Central memory CD4-positive, alpha-beta T cell (primary cell): ENCODE measurements at places on chromosomes 5 and 9.

- DNase-seq: no peak
Observed at GRCh38 chr9:13705373-13705772, 425.9 kb upstream of the MPDZ start.

DNA sequence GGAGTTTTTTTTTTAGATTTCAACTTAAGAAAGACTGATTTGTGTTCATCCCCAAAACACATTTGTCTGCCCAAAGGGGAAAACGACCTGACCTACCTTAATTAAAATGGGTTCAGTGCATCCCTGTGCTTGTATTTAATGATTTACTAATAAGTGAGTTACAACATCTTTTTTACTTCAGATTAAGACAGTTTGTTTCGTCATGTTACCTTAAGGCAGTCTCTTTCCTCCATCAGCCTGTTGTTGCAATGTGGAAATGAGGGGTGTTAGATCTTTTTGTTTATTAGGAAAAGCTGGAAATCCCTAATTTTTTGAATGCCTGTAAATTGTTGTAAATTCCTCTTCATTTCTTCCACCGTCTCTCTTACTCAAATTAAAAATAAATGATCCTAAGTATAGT lies 177.5 kb downstream of the GDNF start:
- DNase-seq: no peak

DNA sequence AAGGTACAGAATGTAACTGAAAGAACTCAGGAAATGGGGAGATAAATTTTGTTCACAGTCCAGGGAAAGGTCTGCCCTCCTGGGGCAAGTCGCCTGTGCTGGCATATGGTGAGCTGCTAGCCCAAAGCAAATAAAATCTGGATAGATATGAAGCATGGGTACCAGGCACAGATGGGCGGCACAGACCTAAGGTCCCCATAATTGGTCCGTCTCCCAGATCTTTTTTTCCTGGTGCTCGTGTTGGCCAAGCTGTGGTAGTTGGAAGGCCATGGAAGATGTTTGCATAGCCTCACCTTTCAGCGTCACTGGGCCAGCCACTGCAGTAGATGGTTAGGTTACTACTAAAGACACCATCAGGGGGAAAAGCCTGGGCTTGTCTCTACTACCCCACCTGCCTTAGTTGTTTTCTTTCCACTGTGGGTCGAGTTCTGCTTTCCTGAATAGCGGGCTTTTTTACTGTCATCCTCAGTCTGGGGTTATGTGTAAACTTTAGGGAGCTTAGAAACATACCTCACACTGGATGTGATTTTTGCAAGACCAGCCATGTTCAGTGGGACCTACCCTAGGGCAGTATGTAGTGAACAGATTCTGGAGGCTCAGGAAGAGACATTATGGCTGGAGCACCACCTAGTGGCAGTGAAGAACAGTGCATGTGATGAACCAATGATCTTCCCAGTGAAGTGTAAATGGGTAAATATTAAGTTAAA lies 24.2 kb upstream of the GLRX start:
- DNase-seq: peak; percentile 62

- DNase-seq: no peak
Observed at GRCh38 chr5:12095808-12096281, 191.6 kb upstream of the CTNND2 start.

GRCh38 chr5:177312649-177313181 lies 1.0 kb upstream of the MXD3 start:
- no peak for DNase-seq

- DNase-seq: no peak
Observed at GRCh38 chr5:127645300-127645726, 3.6 kb upstream of the CTXN3 start.

DNA sequence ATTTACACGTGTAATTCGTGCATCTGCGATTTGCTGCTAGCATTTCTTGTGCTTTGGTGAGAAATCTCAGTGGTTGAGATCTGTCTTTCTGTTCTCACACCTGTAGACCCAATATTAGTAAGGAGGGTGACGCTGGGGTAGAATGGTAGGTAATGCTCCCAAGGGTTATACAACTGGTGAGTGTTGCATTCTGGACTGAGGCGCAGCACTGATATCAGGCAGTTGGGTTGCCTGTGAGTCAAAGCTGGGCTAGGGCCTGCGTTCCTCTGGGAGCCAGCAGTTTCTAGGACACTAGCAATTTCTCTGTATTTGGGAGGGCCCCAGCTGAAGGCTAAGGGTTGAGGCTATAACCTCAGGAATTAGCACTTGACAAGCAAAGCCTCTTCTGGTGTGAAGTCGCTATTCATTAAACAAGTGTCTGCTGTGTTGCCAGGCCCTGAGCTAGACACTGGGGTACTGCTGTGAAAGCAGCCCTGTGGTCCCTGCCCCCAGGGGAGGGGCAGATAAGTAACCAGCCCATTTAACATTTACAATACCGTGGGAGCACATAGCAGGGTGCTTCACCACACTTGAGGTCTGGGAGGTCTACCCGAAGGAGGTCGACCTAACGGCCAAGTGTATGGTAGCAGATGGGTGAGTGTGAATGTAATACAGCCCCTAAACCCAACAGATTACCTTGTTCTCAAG lies 28.7 kb downstream of the LARP1 start:
- DNase-seq: no peak

GRCh38 chr5:43305948-43306565 lies 7.2 kb downstream of the HMGCS1 start:
- DNase-seq: peak; percentile 45

DNA sequence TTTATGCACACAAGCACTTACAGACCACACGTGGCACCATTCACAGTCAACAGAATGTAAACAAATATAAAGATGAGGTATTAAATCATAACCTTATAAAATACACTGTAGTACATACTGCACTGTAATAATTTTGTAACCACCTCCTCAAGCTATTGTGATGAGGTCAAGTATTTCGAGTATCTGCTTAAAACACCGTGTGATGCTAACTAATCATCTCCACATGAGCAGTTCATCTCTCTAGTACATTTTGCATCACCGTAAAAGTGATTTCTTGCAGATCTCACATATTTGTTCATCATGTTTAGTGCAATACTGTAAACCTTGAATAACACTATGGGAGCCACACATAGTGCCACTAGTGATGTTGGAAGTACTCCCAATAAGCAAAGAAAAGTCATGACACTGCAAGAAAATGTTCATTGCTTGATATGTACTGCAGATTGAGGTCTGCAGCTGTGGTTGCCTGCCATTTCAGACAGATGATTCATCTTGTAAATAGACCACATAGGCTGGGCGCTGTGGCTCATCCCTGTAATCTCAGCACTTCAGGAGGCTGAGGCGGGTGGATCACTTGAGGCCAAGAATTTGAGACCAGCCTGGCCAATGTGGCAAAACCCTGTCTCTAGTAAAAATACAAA lies 44.3 kb downstream of the FOXB2 start:
- DNase-seq: no peak

- DNase-seq: no peak
Observed at GRCh38 chr5:7391215-7391614, 4.7 kb upstream of the ADCY2 start.

- DNase-seq: no peak
Observed at GRCh38 chr9:92770360-92770995, 5.8 kb upstream of the BICD2 start.

DNA sequence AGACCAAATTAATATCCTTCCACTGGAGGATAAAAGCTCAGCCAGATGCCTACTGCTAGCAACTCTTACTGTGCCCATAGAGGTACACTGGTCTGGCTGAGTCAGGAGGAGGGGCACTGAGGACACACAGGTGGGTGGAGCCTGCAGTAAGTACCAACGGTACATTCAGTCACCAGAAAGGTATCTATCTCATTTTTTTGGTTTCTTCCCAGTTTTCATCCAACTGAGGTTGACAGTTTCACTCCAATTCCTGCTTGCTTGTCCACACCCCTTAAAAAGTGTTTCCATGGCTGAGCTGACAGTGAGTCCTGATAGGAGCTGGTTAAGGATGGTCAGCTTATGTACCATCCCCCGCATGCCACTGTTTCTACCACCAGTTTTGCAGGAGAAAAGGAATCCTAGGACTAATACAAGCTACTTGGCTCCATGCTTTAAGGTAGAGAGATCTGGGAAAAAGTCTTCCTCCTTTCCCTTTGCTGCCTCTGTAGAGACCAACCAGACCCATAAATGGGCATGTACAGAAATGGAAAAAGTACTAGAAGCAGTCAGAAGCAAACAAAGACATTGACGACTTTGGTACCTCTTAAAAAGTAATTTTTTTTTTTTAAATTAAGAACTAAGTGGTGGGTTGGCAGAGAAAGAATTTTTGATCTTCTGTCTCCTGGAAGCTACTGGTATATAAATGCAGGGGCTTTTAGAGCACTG lies 3.2 kb downstream of the ELL2 start:
- DNase-seq: no peak

- DNase-seq: no peak
Observed at GRCh38 chr9:101536938-101537337, 3.3 kb downstream of the RNF20 start.

DNA sequence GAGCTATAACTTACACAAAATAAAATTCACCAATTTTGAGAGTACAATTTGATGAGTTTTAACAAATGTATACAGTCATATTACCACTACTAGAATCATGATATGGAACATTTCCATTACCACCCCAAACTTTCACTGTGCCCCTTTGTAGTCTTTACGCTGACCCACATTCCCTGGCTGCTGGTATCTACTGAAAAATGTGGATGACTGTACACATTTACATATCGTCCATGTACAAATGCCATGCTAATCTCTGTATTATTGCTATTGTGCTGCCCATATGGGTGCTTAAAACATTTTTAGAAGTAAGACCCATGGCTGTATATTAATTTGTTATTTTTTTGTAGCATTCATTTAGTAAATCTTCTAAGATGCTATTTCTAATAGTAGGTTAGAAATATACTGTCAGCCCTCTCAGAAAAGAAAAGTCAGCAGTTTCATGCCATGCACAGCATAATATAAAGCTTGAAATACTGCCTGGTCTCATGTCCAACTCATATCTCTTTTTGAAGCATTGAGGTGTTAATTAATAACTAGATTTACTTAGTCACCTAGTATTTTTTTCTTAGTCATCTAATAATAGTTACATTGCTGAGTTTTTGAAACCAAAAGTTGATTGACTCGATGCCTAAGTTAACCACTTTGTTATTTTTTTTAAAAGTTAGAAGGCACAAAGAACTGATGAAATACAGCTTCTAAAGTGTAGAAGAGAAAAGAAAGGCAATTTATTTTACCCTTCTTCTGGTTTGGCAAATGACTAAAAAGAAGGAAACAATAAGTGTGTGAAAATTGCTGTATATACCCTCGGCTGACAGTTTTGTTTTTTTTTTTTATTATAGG lies 188.3 kb upstream of the MEF2C start:
- DNase-seq: no peak

- DNase-seq: no peak
Observed at GRCh38 chr5:113182658-113183344, 206.2 kb downstream of the DCP2 start.

DNA sequence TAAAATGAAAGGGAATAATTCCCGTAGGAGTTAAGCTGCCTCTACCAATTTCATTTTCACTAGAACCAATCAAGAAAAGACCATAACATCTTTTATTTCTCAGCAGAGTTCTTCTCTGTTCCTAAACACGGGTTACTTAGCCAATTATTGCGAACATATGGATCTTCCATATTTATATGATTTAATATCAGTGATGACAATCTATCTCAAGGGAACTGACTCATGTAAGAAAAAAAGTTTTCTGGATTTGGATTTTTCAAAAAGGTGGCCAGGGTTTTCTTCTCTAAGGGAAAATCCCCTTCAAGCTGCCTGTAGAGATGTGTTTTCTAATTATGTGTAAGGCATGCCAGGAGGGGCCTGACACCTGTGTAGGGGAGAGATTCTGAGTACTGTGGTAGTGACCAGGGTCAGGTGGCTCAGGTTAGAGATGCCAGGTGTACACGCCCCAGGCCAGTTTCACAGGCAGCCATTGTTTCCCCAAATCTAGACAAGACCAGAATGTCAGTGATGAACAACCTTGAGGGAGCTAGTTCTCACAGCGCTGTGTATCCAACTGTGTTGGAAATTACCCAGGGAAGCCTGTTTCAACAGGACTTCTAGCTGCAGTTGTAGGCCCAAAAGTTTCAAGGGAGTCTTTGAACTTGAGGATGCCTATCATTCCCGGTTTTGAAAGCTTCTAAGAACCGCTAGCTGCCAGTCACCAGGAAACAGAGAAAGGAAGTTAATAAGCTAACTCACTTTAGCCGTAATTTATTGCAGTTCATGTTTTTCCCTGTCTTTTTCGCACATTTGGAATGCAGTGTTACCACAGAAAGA lies 572.5 kb upstream of the RGMB start:
- DNase-seq: no peak

- DNase-seq: no peak
Observed at GRCh38 chr5:136768457-136768856, 403.1 kb upstream of the TRPC7 start.

DNA sequence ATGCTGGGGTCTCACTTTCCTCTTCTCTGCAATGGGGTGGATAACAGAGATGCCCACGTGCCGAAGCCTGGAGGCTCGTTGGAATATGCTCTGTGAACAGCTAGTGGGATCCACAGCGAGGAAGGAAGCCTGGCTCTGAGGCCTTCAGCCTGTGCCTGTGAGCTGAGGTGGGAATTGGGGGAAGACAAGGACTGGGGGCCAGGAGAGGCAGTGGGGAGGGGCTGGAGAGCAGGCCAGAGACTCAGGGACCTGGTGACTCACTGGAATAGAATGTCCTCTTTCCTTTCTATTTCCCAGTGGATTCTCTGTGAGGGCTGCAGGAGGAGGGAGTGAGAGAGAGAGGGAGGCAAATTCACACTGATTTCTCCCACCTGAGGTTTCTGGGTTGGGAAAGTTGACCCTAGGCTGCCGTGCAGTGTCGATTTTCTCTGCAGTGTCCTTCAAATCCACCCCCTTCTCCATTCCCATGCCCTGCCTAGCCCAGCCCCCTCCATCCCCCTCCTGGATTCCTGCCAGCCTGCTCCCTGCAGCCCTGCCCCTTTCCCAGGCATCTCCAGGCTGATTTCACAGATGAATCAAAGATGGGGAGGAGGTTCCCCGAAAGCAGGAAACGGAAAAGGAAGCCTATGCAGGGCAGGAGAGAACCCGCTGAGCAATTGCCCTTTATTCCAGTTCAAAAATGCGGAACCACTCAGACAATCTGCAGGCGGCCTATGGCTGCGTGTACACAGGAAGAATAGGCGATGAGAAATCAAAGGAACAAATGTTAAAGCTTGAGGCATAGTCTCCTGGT lies 1.4 kb upstream of the SPAAR start:
- no peak for DNase-seq

- no peak for DNase-seq
Observed at GRCh38 chr5:1227667-1228066, 2.5 kb downstream of the SLC6A18 start.

DNA sequence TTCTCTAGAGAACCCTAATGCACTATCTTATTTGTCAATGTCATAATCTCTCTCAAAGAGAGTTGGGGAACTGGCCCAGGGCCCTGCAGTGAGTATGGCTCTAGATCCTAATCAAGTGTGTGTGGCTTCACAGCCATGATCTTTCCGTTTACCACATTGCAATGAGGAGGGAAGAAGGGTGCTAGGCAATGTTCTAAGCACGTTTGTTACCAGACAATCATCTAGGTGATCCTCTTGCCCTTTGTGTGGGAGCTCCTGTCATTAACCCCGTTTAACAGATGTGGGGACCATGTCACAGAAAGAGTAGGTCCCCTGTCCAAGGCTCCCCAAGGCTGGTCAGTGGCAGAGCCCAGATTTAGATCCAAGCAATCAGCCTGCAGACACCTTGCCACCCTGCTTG lies 128.2 kb upstream of the IRX4 start:
- DNase-seq: no peak

- no peak for DNase-seq
Observed at GRCh38 chr5:122435761-122436160, 123.7 kb downstream of the SNCAIP start.

GRCh38 chr5:130104895-130105688 lies 200.8 kb downstream of the CHSY3 start:
- no peak for DNase-seq
